Heart right ventricle (tissue), 16 donors: ENCODE measurements at places on chromosomes 16 and 17. TPM values are rescaled to one million over a fixed set of nuclear protein-coding genes. Genes with fewer than 3 reads are reported as not detected.

SDR42E2 gene
- not detected for polyA plus RNA-seq

GRCh38 chr17:3738562-3739295 is 15.0 kb downstream of the HASPIN start:
- DNase-seq, result no peak

DNA sequence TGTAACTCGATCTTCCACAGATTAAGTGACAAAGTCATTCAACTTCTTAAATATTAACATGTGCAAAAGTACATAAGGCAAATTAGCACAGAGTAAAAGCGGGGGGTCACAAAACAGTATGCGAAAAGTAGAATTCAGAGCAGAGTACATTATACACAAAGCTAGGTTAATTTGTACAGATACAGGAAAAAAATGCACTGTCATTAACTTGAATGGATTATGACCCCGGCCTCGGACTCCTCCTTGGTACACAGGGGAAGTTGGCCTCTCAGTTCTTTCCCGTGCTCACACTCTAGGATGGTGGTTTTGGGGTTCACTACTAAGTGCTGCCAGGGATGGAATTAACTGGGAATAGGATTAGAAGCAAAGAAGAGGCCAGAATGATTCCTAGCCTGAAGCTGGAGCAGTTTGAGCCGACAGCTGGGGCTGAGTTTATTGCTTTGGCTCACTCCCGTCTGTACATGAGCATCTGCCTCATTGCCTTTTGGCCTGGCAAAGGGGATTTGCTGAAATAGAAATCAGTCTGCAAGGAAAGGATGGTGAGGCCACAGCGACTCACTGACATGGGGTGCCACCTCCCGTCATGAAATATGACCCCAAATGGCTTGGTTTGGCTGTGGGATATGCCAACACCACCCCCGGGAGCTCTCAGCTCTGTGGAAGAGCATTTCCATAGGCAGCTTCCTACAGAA is 23.6 kb downstream of the NTN1 start:
- no peak for DNase-seq

TAOK1 gene
- 6.4 TPM for polyA plus RNA-seq

- DNase-seq, result no peak
These were observed 54.8 kb downstream of the N4BP1 start for GRCh38 chr16:48555155-48555554.

DNA sequence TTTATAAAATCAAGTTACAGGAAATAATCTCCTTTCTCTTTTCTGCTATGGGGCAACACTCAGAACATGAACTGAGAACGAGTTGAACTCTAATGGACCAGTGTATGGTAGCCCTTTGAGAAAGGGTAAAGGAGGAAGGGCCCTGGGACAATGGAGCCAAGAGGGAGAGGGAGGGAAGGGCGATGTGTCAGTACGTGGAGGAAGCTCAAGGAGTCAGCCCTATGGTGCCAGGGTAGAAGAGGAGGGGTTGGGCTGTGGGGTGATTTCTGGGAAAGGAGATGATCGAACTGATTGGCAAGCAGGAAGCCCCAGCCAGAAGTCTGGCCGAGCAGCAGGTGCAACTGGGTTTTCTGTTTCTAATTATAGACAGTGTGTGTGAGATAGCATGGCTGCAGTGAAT is 4.3 kb upstream of the WIPI1 start:
- DNase-seq, result no peak

DNA sequence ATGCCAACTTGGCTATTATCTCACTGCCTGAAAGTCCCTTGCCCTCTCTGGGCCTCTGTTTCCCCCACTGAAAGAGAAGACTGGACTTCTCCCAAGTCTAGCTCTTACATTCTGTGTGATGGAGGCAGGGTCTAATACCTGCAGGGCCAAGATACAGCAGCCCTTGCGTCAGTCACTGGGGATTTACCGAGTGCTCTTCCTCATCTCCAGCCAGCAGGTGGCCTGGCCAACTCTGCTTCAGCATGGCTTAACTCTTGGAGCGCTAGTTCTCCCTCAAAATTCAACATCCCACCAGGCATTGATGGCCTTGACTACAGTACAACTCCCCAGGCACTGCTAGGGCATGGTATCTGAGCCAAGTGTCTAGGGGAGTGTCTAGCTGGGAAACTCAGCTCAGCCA is 19.9 kb upstream of the MTMR4 start:
- DNase-seq, result no peak

- no peak for DNase-seq
These were observed 139.5 kb downstream of the CMIP start for GRCh38 chr16:81583893-81584631.

DNA sequence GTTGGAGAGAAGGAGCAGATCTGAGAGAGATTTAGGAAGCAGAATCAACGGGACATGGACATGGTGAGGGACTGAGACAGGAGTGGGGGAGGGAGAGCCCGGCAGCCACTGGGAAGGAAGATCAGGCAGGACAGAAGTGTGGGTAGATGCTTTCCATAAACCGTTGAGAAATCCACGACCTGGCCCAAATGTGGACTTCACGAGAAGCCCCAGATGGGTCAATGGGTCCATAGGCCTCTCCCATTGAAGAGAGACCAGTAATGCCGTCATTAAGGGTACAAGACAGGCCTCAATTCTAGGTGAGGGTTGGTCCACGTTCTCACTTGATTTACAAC is 530 bp upstream of the CCL22 start:
- no peak for DNase-seq

DNA sequence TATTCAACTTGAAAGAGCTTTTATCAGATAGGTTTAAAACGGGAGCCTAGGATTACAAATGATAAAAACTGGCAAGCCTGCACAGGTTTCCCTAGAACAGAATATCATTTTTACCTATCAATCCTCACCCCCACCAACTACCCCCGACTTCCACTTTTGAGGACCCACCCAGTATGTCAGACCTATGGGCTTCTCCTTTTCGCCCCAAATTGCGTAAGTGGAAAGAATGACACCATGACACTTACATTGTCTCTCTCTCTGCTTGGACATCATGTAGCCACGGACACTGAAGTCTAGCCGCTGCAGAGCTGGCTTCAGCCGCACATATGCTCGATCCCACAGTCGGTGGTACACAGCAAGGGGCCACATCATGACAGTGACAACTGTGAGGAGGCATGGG is 7.4 kb upstream of the PSMC3IP start:
- no peak for DNase-seq

DNA sequence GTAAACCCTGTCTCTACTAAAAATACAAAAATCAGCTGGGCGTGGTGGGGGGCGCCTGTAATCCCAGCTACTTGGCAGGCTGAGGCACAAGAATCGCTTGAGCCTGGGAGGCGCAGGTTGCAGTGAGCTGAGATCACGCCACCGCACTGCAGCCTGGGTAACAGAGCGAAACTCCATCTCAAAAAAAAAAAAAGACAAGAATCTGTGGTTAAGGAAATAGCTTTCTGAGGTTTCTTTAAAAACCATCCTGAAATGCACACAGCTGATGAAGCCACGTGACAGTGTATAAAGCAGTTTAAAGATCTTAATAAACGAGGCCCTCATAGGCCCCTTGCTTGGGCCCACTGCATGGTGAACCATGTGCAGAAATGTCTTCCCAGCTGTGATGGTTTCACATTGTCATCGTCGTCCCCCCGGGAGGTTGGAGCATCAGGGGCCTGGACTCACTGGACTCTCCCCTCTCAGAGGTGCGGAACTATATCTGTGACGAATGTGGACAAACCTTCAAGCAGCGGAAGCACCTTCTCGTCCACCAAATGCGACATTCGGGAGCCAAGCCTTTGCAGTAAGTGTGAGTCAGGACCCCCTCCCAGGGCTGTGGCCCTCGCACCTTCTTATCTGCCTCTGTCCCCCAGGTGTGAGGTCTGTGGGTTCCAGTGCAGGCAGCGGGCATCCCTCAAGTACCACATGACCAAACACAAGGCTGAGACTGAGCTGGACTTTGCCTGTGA is 16.2 kb downstream of the ZNF276 start:
- no peak for DNase-seq

- DNase-seq, result no peak
These were observed 546.2 kb downstream of the WWOX start for GRCh38 chr16:78645657-78646056.

- no peak for DNase-seq
These were observed 3.3 kb downstream of the ARSG start for GRCh38 chr17:68294617-68295016.

- no peak for DNase-seq
These were observed 14.0 kb upstream of the RBFOX1 start for GRCh38 chr16:7318686-7319085.

DNA sequence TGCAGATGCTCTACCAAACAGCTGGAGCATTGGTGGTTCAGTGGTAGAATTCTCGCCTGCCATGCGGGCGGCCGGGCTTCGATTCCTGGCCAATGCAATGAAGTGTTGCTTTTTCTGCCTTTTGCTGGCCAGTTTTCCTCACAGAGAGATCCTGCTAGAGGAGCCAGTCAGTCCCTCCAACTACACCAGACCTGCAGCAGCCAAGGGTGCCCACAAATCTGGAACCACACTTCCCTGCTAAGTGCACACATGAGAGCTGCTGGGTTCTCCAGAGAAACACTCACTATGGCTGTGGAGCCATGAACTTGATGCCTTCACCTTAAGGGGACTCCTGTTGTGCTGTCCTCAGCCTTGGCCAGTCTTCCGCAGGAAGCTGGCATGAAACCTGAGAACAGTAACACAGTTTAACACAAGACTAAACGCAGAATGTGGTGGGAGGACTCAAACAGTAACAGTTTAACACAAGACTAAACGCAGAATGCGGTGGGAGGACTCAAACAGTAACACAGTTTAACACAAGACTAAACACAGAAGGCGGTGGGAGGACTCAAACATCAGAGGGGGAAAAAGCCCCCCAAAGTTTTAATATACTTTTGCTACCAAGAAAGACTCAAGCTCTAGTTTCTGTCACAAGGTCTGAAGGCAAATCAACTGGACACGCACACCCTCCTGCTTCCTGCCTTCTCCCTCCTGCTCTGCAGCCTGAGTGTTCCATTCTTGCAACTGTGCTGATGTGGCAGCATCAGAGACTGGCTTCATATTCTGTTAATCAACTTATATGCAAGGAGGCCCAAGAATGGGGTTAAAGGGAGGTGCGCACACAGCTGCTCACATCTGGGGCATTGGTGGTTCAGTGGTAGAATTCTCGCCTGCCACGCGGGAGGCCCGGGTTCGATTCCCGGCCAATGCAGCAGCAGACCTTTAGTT is 12.0 kb downstream of the VAC14 start:
- DNase-seq, result peak; percentile 43

DNA sequence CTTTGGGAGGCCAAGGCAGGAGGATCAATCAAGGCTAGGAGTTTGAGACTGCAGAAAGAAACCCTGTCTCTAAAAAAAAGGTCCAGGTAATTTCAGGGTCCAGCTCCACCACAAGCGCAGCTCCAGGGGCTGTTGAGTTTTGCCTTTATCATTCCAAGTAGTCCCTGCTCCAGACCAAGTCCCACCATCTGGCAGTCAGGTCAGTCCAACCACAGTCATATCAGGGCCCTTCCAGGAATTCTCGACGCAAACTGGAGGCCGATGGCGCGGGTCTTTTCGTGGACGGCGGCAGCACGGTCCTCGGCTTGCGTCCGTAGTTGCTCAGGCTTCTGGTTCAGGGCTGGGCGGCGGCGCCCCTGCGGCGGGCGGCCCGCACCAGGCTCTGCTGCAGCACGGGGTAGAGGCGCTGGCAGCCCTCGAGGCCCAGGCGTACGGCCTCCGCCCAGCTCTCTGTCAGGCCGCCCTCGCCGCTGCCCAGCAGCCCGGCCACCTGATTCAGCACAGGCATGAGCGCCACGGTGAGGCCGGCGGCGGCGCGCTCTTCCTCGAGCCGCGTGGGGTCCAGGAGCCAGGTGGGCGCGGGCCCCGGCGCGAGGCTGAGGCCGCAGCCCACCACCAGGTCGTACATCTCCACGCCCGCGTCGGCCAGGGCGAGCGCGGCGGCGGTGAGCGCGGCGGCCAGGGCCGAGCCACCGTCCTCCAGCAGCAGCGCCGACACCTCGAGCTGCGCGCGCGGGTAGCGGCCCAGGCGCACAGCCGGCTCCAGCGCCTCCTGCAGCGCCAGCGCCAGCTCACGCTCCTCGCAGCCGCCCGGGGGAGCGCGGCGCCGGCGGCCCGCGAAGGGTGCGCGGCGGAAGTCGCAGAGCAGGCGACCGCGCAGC is 752 bp downstream of the EXOSC6 start:
- peak; percentile 40 for DNase-seq

NLRC3 gene
- polyA plus RNA-seq, result 0.88 TPM

DNA sequence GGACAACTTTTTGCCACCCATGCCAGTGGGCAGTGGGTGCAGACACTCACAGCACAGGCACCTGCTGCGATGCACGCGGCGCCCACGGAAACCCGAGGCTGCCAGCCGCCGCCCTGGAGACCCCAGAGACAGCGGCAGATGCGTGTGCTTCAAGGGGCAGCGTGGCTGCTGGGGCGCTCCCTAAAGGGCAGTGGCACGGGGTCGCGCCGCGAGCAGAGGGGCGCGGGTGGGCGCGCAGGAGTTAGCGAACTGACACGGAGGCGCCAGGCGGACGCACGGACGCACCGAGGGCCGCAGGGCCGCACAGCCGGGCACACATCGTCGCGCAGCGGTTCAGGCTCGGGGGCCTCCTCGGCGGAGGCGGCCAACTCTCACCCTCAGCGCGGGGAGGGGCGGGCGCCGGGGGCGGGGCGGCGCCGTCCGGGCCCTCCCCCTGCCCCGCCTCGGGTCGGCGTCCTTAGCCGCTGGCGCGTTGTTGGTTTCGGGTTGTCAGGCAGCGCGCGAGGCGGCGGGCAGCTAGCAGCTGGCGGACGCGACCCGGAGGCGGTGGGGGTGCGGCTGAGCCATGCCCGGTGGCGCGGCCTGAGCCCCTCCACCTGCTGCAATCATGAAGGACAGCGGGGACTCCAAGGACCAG is at the start of gene KIF19:
Gene KIF19, plus strand, starts transcription at position 484 of the 637 bp plus-strand sequence. Its CDS starts 124 bp downstream, at position 608.
- DNase-seq, result peak; percentile 65

DNA sequence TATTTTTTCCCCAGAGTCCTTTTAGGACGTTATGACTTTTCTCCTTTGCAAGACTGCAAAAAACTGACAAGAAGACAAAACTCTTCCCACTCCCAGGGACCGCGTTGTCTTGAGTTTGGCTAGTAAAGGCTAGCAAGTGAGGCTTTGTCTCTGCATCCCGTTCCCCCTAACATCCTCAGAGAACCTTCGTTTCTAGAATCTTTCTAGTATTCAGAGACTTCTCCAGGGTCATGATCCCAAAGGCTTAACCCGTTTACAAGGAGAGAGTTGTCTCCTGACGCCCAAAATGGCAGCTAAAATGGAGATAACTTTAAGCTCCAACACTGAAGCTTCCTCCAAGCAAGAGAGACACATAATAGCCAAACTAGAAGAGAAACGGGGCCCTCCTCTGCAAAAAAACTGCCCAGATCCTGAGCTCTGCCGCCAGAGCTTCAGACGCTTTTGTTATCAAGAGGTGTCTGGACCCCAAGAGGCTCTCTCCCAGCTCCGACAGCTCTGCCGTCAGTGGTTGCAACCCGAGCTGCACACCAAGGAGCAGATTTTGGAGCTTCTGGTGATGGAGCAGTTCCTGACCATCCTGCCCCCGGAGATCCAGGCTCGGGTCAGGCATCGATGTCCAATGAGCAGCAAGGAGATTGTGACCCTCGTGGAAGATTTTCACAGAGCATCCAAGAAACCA is 843 bp downstream of the ZNF174 start:
- DNase-seq, result no peak

GRCh38 chr17:17506181-17506741 is 10.1 kb upstream of the RASD1 start:
- no peak for DNase-seq

- DNase-seq, result peak; percentile 35
These were observed 501.6 kb upstream of the PSMD7 start for GRCh38 chr16:73794994-73795393.
